Stimulated activated CD8-positive, alpha-beta memory T cell treated with anti-CD3 and anti-CD28 coated beads, Interleukin-4, amount 100 ng/mL, for 24 hours (primary cell): ENCODE measurements at places on chromosomes 4 and X.
A peak's percentile ranks its signal among the peaks of the same experiment; 100 is the strongest.

- DNase-seq = no peak
Measured at GRCh38 chrX:31420711-31421151, 348.9 kb upstream of the FTHL17 start.

DNA sequence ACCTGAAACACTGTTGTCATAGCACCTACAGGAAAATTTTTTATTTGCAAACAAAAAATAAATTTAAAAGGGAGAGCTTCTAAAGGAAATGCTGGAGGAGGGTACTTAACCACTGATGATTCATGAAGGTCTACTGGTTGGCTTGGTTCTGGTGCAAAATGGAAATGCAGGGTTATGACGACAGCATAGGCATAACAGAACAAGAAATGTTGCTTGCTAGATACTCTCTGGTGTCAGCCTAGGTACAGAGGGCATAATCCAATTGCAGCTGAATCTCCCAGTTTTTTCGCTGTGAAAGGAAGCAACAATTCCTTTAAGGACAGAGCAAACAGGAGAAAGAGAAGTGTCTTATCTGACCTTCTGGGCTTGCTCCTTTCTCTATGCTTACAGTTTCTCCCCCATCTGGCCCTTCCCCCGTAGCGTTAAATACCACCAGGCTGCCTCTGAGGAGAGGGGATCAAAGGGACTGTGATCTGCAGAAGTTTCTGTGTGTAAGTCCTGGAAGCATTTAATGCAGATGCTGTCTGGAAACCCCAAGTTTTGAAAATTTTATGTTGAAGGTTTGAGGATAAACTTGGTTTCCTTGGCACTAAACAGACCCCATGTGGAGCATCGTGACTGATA, 23.7 kb upstream of the CASK start:
- DNase-seq = no peak

- no peak for DNase-seq
Measured at GRCh38 chr4:82913305-82913704, 12.8 kb downstream of the THAP9 start.

GRCh38 chr4:165199286-165199685, 8.1 kb upstream of the KLHL2 start:
- DNase-seq = no peak

- DNase-seq = no peak
Measured at GRCh38 chr4:81737865-81738559, 266.3 kb upstream of the RASGEF1B start.

DNA sequence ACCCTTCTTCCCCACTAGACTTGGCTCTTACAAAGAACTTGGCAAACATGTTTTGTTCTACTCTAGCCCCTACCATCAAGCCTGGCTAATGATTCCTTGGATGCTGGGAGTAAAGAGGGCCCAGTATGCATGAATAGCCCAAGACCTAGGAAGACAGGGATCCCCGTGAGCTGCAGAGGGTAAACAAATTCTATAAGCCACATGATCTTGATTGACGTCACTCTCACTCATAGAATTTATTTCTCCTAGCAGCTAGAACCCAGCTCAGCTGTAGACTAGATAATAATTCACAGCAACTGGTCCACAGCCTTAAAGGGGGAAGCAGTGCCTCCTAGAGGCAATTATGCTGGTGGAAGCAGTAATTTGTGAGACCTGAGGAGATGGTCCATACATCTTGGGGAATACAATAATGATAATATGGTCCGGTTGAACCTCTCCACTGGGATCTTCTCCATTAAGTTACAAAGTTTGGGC, 16.1 kb upstream of the USO1 start:
- peak; percentile 11 for DNase-seq
